ENCODE measurements at places on chromosomes 7 and 10.

DNA sequence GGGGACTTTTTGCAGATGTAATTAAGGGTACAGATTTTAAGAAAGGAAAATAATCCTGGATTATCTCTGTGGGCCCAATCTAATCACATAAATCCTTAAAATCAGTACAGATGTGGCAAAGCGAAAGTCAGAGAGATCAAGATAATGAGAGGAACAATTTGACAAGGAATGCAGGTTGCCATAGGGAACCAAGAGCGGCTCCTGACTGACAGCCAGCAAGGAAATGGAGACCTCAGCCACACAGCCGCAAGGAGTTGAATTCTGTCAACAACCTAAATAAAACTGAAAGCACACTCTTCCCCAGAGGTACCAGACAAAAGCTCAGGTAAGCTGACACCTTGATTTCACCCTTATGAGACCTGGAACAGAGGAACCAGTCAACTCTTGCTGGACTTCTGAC, 3.4 kb upstream of the PNPLA8 start:
- no peak for DNase-seq

DNA sequence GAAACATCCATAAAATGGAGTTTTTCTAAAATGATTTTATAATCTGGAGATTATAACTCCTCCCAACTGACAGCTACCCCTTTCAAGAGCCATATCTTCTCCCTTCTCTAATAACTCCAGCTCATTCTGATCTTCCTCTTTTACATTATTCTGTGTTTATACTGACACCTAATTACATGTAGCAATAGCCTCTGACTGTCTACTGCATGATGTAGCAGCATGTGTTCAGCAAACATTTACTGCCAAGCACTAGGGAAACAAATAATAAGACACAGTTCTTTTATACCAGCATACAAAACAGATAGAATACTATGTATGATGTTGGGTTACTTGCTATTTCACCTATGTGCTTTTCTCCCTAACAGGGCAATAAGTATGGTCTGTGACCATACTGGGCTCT, 20.7 kb downstream of the RBM28 start:
- no peak for DNase-seq

DNA sequence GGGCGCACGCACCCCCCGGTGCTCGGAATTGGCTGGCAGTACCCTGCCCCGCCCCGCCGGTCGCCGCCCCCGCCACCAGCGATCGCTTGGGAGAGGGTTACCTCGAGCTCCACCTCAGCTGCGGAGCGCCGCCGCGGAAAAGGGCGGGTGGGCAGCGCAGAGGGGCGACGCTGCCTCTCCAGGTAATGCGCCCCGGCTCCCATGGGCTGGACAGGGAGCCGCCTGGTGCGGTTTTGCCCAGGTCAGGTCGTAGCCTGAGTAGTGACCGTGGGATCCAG, 1.3 kb downstream of the PFKFB3 start:
- DNase-seq: no peak

- DNase-seq: no peak
These were observed 41.1 kb upstream of the INPP5A start for GRCh38 chr10:132496360-132497062.

DNA sequence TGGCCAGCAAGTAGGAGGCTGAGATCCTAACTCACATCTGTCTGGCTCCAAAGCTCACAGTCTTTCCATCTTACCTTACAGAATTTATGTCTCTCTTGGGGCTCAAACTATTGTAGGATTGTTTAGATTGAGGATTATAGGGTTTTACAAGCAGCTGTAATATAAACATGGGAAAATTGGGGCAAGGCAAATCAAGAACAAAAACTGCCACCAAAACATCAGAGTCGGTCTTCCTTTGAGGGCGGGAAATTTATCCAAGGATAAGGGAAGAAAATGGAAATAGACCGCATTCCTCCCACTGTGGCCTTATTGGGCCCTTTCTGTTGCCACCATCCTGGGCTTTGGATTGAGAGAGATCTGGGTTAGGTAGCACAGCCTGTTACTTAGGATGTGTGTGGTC, 22.5 kb downstream of the RBM20 start:
- no peak for DNase-seq

DNA sequence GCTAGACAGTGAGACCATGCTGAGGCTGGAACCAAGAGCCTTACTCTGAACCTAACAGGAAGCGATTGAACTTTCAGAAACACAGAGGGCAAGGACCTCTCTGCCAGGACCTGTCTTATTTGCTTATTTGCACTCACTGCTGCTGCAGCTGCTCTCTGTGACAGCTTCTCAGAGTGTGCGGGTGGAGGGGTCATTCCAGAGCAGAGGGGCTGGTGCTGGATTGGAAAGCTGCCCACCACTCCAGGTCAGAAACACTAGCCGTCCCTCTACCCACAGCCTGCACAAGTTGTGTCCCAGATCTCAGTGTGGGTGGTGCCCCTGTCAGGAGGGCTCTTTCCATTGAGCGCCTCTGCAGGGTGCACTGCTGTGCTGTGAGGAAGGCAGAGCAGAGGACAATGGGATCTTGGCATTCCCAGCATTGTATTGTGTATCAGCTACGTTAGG, 126.2 kb downstream of the CCNY start:
- no peak for DNase-seq

Measured in amniotic epithelial cell (primary cell).